Naive thymus-derived CD8-positive, alpha-beta T cell (primary cell): ENCODE measurements at places on chromosomes 13 and 19. TPM values are rescaled to one million over a fixed set of nuclear protein-coding genes. Genes with fewer than 3 reads are reported as not detected.

DNA sequence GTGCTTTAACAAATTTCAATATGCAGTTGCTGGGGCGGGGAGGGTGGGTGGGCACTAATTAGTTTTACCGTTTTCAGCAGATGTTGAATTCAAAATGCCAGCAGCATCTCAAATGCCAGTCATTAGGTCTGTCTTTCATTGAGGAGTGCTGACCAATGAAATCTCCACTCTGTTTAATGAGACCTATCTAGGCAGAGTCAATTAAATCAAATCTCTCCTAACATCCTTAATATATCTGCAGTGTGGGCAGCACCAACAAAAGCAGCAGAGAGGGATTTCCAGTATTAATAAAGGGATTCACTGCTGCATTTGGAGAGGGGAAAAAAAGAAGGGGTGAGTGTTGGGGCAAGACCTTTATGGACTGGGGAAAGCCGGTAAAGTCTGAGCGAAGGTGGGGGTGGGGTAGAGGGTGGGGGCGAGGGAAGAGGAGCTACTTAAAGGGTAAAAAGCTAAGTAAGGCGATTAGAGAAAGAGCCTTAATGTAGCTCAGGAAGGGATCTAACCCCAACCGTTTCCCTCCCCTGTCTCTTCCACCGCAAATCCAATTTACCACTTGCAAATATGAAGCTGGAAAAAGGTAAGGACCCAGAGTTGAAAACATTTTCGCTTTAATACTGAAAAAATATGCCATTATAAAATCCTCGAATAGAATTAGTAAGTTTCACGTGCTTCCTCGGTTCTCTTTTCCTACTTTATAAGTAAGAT lies 4.5 kb downstream of the SLITRK1 start:
- no peak for DNase-seq
- peaks cover 12% of the 10 kb centered on the region for H3K4me1 ChIP-seq
- peaks cover 29% of the 10 kb centered on the region for H3K27me3 ChIP-seq
- peaks cover 2% of the 10 kb centered on the region for H3K36me3 ChIP-seq
- H3K4me3 ChIP-seq, result no peak overlapping the region
- no peak overlapping the region for H3K27ac ChIP-seq

GRCh38 chr19:16914421-16914820 lies 25.6 kb downstream of the F2RL3 start:
- DNase-seq, result no peak
- peaks cover 12% of the 10 kb centered on the region for H3K36me3 ChIP-seq
- H3K4me1 ChIP-seq, result peaks cover 4% of the 10 kb centered on the region
- no peak overlapping the region for H3K4me3 ChIP-seq
- peaks cover 2% of the 10 kb centered on the region for H3K27me3 ChIP-seq
- no peak overlapping the region for H3K27ac ChIP-seq

GRCh38 chr13:66745307-66745706 lies 484.8 kb downstream of the PCDH9 start:
- H3K4me1 ChIP-seq, result no peaks in the 10 kb centered on the region
- no peaks in the 10 kb centered on the region for H3K36me3 ChIP-seq
- DNase-seq, result no peak
- H3K4me3 ChIP-seq, result no peak overlapping the region

- H3K27ac ChIP-seq, result no peak overlapping the region
- no peak overlapping the region for H3K4me3 ChIP-seq
- peaks cover 16% of the 10 kb centered on the region for H3K36me3 ChIP-seq
These were observed 11.9 kb downstream of the MEIS3 start for GRCh38 chr19:47407417-47407774.

GRCh38 chr13:36725936-36726335 lies 52.1 kb downstream of the SERTM1 start:
- H3K4me3 ChIP-seq, result no peak overlapping the region
- no peak overlapping the region for H3K27ac ChIP-seq
- no peaks in the 10 kb centered on the region for H3K4me1 ChIP-seq
- DNase-seq, result no peak

DNA sequence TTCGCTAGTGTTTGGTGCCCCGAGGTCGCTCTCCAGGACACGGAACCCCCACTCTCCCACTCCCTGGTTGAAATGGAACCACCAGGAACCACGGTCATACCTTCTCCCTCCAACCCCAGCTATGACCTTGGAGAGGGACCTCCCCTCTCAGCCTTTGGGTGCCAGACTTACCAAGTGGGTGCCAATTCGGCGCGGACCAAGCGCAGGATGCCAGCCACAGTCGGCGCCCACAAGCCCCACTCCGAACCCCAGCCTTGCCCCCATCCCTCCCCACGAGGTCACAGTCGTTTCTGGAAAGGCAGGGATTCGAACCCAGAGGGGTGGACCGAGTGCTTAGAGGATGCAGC lies 910 bp downstream of the PDE4C start:
- H3K27me3 ChIP-seq, result peaks cover 24% of the 10 kb centered on the region
- H3K4me3 ChIP-seq, result peak overlapping the region; percentile 92
- DNase-seq, result no peak
- H3K27ac ChIP-seq, result no peak overlapping the region
- H3K4me1 ChIP-seq, result peaks cover 26% of the 10 kb centered on the region
- peaks cover 6% of the 10 kb centered on the region for H3K36me3 ChIP-seq

The ACP7 gene
- not detected for polyA plus RNA-seq

The HIPK4 gene
- not detected for polyA plus RNA-seq

The AMH gene
- polyA plus RNA-seq, result not detected
